ENCODE measurements at places on chromosomes 7 and 10. TPM values are rescaled to one million over a fixed set of nuclear protein-coding genes. Genes with fewer than 3 reads are reported as not detected.

Gene NEUROG3
- total RNA-seq: not detected

Gene GHRHR
- not detected for total RNA-seq

Gene MEST
- total RNA-seq: 9.1 TPM

Gene TLL2
- total RNA-seq: not detected

Gene OR13A1
- total RNA-seq: not detected

Gene ZNF239
- 1.7 TPM for total RNA-seq

Gene HECTD2
- total RNA-seq: 6.2 TPM

Gene CLRN3
- total RNA-seq: not detected

Gene LDB1
- total RNA-seq: 78.6 TPM

Gene KEL
- total RNA-seq: not detected

DNA sequence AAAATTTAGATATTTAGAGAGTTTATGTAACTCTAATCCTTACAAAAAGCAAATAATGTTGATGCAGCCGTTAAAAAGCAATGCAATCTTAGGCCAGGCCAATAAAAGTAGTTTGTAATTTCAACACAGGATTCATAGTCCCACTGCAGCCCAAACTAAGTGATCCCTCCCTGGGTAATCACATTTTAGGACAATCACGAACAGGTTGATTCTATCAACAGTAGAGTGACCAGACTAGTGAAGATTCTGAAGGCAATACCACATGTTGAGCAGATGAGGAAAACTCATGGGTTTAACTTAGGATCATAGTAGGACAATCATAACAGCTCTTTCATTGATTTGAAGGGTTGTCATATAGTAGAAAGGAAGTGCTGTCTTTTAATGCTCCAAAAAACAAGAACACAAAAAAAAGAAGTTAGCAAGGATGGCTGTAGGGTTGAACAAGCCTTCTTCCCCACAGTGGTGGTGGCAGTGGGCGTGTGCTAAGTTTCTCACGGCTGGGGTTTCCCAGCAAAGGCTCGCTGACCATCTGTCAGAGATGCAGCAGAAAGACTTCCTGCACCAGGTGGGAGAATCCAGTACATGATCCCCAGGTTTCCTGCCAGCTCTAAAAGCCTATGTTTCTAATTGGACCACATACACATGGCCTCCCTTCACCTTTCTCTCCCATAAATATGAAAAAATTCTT, 212.2 kb downstream of the CHRM2 start:
- no peaks in the 10 kb centered on the region for H3K36me3 ChIP-seq
- H3K27me3 ChIP-seq: no peaks in the 10 kb centered on the region
- DNase-seq: no peak
- H3K27ac ChIP-seq: no peak overlapping the region
- H3K4me1 ChIP-seq: no peaks in the 10 kb centered on the region

DNA sequence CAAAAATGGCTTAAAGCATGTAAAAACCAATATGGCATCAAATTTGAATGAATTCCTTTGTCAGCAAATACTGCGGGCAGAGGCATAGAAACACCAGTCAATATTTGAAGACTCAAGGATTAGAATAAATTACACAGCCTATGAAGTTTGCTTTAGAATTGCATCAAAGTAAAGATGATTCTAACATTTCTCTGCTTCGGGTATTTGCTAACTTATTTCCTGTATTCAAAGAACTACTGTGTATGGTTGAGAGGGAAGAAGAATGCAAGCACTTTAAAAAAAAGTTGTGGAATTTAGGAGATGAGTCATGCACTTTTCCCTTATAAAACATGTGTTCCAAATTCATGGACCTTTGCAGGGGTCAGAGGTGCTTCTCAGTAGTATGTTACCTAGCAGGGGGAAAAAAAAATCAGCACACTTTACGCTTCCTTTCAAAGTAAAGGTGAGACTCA, 90.1 kb downstream of the PIP4K2A start:
- H3K27ac ChIP-seq: peak overlapping the region; percentile 66
- peaks cover 91% of the 10 kb centered on the region for H3K4me1 ChIP-seq
- peaks cover 10% of the 10 kb centered on the region for H3K36me3 ChIP-seq
- no peaks in the 10 kb centered on the region for H3K27me3 ChIP-seq

DNA sequence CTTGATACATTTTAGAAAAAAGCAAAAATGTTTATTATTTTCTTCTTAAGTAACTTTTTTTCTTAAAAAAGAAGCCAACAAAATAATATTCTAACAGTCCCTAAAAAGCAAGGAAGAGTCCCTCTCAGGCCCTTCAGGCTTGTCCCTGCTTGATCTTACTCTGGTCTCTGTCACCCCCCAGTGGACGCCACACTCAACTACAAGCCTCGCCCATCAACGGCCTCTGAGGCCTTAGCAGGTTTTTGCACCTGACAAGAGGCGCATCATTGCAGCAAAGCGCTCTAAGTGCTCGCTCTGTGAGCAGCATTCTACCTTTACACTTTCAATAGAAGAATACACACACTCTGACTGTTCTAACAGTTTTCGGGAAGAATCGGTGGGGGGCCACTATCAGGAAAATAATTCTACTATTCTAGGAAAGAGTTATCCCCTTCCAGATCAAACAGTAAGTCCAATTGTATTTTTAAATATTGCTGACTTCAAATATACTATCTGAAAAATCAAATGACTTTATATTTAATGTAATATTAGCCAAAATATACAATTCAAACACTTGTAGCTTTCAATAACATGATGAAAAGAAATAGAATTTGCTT, 139.2 kb downstream of the USP6NL start:
- no peak overlapping the region for H3K4me3 ChIP-seq
- peak; percentile 52 for DNase-seq
- H3K4me1 ChIP-seq: no peaks in the 10 kb centered on the region
- no peak overlapping the region for H3K27ac ChIP-seq
- H3K36me3 ChIP-seq: no peaks in the 10 kb centered on the region
- H3K27me3 ChIP-seq: peaks cover 2% of the 10 kb centered on the region

DNA sequence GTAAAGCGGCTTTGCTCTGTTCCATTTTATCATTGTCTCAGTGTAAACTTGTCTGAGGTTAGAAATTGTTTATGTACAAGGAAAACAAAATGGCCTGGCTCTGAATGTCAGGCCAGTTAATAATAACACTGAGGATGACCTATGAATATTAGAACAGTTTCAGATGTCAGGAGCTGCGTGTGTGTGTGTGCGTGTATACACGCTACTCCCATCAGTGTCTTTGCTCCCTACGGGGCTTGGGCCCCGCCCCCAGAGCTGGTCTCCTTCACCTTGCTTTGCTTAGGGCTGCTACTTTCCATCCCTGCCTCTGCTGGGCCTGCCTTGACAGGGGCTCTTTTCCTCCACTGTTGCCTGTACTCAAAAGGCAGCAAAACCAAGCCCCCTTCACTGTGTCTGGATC, 142.3 kb upstream of the BET1 start:
- H3K27me3 ChIP-seq: peaks cover 16% of the 10 kb centered on the region
- DNase-seq: no peak
- no peaks in the 10 kb centered on the region for H3K4me1 ChIP-seq
- H3K4me3 ChIP-seq: no peak overlapping the region
- H3K36me3 ChIP-seq: no peaks in the 10 kb centered on the region
- H3K27ac ChIP-seq: no peak overlapping the region

GRCh38 chr7:154929006-154929726, 73.8 kb downstream of the PAXIP1 start:
- peaks cover 25% of the 10 kb centered on the region for H3K4me1 ChIP-seq
- no peak for DNase-seq
- peaks cover 25% of the 10 kb centered on the region for H3K27me3 ChIP-seq
- peaks cover 4% of the 10 kb centered on the region for H3K36me3 ChIP-seq
- peak overlapping the region; percentile 94 for H3K4me3 ChIP-seq

GRCh38 chr7:6392712-6393666, 54.8 kb downstream of the DAGLB start:
- H3K36me3 ChIP-seq: peaks cover 36% of the 10 kb centered on the region
- peak overlapping the region; percentile 55 for H3K27ac ChIP-seq
- H3K4me3 ChIP-seq: no peak overlapping the region

DNA sequence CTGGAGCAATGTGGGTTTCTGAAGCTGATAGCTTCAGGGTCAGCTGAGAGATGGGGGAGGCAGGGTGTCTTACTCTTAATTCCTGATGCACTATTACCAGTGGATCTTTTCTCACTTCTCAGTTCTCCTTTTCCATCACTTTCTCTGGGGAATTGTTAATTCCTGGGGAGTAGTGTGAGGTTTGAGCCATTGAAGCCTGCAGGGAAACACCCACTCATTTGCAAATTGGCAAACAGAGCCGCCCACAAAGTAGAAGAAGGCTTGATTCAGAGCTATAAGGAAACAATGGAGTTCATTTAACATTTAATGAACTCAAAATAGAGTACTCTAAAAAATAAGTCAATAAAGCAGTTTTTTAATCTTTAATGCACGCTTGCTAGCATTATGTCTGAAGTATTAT, 4.3 kb upstream of the TECTB start:
- peaks cover 10% of the 10 kb centered on the region for H3K27me3 ChIP-seq
- no peaks in the 10 kb centered on the region for H3K36me3 ChIP-seq
- no peak overlapping the region for H3K27ac ChIP-seq
- no peak overlapping the region for H3K4me3 ChIP-seq

- H3K27me3 ChIP-seq: no peaks in the 10 kb centered on the region
- no peaks in the 10 kb centered on the region for H3K4me1 ChIP-seq
- DNase-seq: no peak
Observed at GRCh38 chr10:25895856-25896255, 38.2 kb upstream of the MYO3A start.

DNA sequence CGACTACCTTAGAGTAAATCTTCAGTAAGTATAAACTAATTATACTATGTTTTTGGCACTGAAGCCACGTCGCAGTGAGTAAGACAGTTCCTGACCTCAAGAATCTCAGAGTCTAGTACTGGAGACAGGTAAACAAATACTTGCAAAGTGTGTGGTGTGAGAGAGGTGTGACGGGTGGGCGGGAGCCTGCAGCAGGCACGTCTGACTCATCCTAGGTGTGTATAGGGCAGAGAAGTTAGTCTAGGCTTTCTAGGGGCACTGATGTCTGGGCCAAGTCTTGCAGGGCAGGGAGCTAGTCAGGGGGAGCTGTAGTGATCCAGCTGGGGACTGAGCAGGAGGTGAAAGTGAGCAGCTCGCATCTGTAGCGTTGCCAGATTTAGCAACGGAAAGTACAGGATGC, 35.9 kb upstream of the SFTPD start:
- no peak overlapping the region for H3K4me3 ChIP-seq
- H3K27me3 ChIP-seq: peaks cover 58% of the 10 kb centered on the region
- peaks cover 1% of the 10 kb centered on the region for H3K36me3 ChIP-seq
- peaks cover 27% of the 10 kb centered on the region for H3K4me1 ChIP-seq
- DNase-seq: no peak

GRCh38 chr10:78577712-78578111, 491.1 kb upstream of the ZMIZ1 start:
- H3K36me3 ChIP-seq: peaks cover 2% of the 10 kb centered on the region
- no peak overlapping the region for H3K4me3 ChIP-seq
- H3K27ac ChIP-seq: no peak overlapping the region
- no peaks in the 10 kb centered on the region for H3K27me3 ChIP-seq
- no peak for DNase-seq

GRCh38 chr7:84175461-84175860, 19.1 kb downstream of the SEMA3A start:
- DNase-seq: no peak
- H3K27ac ChIP-seq: no peak overlapping the region
- no peaks in the 10 kb centered on the region for H3K36me3 ChIP-seq
- no peak overlapping the region for H3K4me3 ChIP-seq
- no peaks in the 10 kb centered on the region for H3K27me3 ChIP-seq

DNA sequence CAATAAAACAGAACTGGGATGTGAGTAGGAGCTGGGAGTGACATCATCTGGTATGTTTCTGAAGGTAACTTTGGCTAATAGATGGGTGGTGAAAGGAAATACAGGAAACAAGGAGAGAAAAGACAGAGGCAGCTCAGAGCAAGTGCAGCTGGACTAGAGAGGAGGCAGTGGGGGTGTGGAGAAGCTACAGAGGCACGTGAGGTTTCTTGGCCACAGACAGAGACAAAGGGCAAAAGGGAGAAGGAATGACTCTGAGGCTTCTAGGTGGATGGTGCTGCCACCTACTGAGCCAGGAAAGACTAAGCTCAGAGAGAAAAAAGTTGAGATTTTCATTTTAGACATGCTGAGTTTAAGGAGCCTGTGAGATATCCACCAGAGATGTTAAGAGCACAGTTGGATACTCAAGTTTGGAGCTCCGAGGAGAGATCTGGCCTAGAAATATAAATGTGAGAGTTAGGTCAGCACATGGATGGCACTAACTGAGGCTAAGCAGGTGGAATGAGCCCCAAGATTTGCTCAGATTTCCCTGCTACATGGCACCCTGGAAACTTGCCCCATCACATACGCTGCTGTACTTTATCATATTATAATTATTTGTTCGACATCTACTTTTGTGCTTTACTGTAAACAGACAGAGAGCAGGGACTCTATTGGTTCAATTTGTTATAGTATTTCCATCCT, 293.0 kb upstream of the IMMP2L start:
- H3K4me1 ChIP-seq: peaks cover 3% of the 10 kb centered on the region
- no peak for DNase-seq
- H3K4me3 ChIP-seq: no peak overlapping the region
- H3K27me3 ChIP-seq: no peaks in the 10 kb centered on the region
- no peak overlapping the region for H3K27ac ChIP-seq
- H3K36me3 ChIP-seq: no peaks in the 10 kb centered on the region

DNA sequence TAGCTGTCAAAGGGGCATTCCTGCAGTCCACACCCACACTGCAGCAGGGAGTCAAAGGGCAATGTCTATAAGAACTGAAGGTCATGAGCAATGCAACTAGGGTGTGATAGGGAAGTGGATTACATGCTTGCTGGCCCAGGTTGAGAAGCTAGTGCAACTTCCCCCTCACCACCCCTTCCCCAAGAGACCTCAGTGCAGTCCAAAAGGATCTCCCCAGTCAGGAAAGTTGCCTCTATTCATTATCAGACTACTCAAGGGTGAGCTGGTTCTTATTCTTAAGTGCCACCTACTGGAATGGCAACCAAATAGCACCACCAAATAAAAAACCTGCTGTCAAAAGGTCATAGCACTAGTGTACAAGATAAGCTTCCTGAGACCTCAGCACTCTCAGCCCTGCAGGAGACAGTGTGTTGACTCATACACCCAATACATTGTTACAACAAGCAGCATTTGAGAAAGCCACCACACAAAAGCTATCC, 28.2 kb downstream of the MTERF1 start:
- H3K36me3 ChIP-seq: no peaks in the 10 kb centered on the region
- no peak overlapping the region for H3K4me3 ChIP-seq
- H3K27ac ChIP-seq: no peak overlapping the region
- no peaks in the 10 kb centered on the region for H3K27me3 ChIP-seq

- no peak overlapping the region for H3K27ac ChIP-seq
- no peaks in the 10 kb centered on the region for H3K4me1 ChIP-seq
- no peak overlapping the region for H3K4me3 ChIP-seq
- H3K36me3 ChIP-seq: no peaks in the 10 kb centered on the region
- no peak for DNase-seq
- H3K27me3 ChIP-seq: no peaks in the 10 kb centered on the region
Observed at GRCh38 chr7:95095966-95096540, 188.7 kb downstream of the PPP1R9A start.

GRCh38 chr10:57395923-57396322, 871.8 kb downstream of the IPMK start:
- no peaks in the 10 kb centered on the region for H3K4me1 ChIP-seq
- H3K4me3 ChIP-seq: no peak overlapping the region
- H3K27me3 ChIP-seq: no peaks in the 10 kb centered on the region
- H3K36me3 ChIP-seq: no peaks in the 10 kb centered on the region
- H3K27ac ChIP-seq: no peak overlapping the region
- DNase-seq: no peak

- H3K4me3 ChIP-seq: no peak overlapping the region
- H3K27me3 ChIP-seq: no peaks in the 10 kb centered on the region
Observed at GRCh38 chr7:157150882-157151281, 12.2 kb downstream of the UBE3C start.

GRCh38 chr7:32250471-32251260, 180.5 kb upstream of the PDE1C start:
- no peaks in the 10 kb centered on the region for H3K27me3 ChIP-seq
- H3K4me1 ChIP-seq: no peaks in the 10 kb centered on the region
- H3K27ac ChIP-seq: no peak overlapping the region

All from activated T-helper 1 cell treated with anti-CD3 and anti-CD28 coated beads, Interleukin-12 subunit alpha, Interleukin-12 subunit beta, Interleukin-2, Interleukin-4 antibody, amounts not matched to agents 30 ng/mL and 10 ng/mL and 1 ng/mL, durations not matched to agents 14 hours and 24 hours and 36 hours (primary cell).